ENCODE measurements at places on chromosomes 5 and 9. TPM values are rescaled to one million over a fixed set of nuclear protein-coding genes. Genes with fewer than 3 reads are reported as not detected.

The SNCB gene
- 0.20 TPM for polyA plus RNA-seq

DNA sequence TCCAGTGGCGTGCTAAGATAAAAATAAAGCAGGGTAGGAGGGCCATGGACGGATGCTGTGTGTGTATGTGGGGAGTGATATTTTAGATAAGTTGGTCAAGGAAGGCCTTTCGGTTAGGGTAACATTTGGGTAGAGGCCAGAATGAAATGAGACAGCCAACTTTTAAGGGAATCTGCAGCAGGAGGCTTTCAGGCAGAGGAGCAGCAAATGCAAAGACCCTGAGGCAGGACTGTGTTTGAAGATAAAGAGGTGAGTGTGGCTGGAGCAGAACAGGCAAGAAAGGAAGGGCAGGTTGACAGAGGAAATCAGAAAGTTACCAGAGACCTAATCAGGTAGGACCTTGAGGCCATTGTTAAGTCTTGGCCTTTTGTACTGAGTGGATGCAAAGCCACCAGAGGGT lies 106.2 kb downstream of the MAST4 start:
- no peak for DNase-seq

GRCh38 chr5:168234133-168234532 lies 57.3 kb upstream of the WWC1 start:
- DNase-seq, result no peak

The DMRT3 gene
- polyA plus RNA-seq, result not detected

DNA sequence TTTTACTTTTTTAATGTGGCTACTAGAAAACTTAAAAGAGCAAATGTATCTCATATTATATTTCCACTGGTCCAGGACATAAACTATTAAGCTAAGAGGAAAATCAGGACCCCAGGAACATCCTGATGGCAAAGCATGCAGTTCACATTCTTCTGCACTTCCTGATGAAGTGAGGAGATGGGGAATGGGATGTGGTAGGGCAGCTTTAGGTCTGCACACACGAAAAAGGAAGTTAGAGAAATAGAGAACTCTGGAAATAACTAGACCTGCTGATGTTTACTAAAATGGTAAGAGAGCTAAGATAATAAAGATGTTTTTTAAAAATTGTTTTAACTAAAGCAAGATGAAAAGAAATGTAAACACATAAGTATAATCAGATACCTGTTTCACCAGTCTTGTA lies 39.7 kb upstream of the NIPBL start:
- DNase-seq, result no peak

The SLC6A18 gene
- not detected for polyA plus RNA-seq

The FOXD4L4 gene
- not detected for polyA plus RNA-seq

The GGTA1 gene
- polyA plus RNA-seq, result not detected

- no peak for DNase-seq
These were observed 29.4 kb downstream of the DROSHA start for GRCh38 chr5:31502506-31502905.

Data from AG04450 (cell line).